ENCODE measurements at places on chromosomes 11 and 22.
A peak's percentile ranks its signal among the peaks of the same experiment; 100 is the strongest.

- DNase-seq, result no peak
Observed at GRCh38 chr11:14378171-14378570, 19.2 kb upstream of the RRAS2 start.

- no peak for DNase-seq
Observed at GRCh38 chr11:704228-704674, 1.8 kb upstream of the EPS8L2 start.

GRCh38 chr22:41862530-41863266 is 29.8 kb downstream of the SREBF2 start:
- DNase-seq, result no peak

- DNase-seq, result no peak
Observed at GRCh38 chr22:43442386-43443151, 30.8 kb downstream of the MPPED1 start.

DNA sequence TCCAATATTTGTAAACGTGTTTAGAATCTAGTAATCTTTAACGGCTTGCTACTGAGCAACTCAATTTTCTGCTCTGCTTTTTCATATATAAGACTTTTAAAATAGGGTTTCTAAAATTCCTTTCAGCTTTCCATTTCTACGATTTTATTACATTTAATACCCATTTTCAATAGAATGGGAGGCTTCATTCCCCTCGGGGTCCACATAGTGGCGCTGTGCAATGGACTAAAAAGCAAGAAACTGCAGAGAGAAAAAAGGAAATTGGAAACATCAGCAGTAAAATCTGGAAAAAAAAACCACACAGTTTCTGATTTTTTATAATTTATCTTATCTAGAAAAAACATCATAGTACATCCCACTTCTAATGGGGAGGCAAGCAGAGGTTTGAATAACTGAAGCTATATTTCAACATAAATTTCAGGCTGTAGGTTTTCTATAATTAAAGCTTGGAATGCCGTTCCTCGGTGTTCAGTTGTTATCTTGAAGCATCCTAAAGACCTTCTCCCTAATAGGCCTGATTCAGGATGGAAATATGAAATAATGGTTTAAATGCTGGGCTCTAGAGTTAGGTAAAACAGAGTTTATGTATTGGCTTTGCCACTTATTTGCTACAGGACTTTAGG is 18.7 kb upstream of the JHY start:
- peak; percentile 25 for DNase-seq

DNA sequence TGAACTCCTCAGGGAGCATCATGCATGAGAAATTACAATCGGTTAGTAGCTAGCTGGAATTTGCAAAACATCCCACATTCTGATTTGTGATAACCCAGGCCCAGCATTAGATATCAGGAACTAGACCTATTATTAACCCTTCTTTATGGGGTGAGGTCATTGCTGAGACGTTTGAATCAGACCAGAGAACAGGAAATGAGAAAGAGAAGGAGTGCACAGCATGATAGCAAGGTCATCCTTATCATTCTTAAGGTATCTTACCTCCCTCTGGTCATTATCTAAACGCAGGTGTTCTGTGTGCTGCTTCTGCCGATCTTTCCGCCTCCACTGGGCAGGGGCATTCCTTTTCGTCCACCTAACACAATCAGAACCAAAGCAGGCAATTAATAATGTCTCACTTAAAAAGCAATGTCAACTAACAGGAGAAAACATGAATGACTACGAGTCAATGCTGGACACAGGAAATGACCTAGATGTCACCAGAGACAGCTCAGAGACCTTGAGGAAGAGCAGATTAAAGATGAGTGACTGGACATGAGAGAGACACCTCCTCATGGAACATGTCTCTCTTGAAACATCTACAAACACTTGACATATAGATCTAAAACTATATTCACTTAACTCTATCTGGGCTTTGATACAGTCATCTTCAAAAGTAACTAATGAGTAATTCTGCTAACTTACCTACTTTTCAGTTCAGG is 78.3 kb upstream of the SCUBE2 start:
- no peak for DNase-seq

- DNase-seq, result no peak
Observed at GRCh38 chr22:41826021-41826420, 6.9 kb upstream of the SREBF2 start.

GRCh38 chr22:45980268-45980570 is 3.3 kb upstream of the WNT7B start:
- no peak for DNase-seq

DNA sequence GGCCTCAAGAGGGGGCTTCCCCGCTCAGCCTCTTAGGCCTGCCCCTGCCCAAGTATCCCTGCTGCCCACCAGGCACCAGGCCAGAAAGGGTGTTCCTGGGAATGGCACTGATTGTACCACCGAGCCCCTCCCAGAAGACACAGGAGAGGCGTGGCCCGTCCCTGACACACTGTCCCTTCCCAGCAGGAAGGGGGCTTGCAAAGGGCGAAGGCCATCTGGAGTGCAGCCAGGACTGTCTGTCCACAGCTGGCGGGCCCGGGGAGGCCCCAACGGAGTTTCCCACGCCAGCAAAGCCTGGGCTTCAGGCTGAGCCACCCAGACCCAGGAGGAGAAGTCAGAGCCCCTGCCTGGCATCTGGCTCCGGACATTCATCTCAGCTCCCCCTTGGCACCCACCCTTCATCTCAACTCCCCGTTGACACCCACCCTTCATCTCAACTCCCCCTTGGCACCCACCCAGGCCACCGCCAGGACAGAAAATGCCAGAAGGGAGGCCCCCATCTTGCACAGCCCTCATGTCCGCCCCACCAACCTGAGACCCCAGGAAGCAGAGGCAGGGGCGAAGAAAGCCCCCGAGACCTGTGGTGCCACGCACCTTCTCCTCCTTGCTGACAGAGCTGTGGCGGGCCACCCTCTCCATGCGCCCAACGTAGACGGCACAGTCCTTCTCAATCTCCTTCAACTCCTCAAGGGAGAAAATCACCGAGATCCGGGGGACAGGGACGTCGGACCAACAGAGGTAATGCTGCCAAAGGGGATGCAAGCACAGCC is 19.4 kb downstream of the TUBGCP6 start:
- no peak for DNase-seq

GRCh38 chr11:4459500-4459899 is 10.4 kb downstream of the OR52K2 start:
- DNase-seq, result no peak

GRCh38 chr22:19037282-19038163 is 84.7 kb downstream of the DGCR2 start:
- no peak for DNase-seq

DNA sequence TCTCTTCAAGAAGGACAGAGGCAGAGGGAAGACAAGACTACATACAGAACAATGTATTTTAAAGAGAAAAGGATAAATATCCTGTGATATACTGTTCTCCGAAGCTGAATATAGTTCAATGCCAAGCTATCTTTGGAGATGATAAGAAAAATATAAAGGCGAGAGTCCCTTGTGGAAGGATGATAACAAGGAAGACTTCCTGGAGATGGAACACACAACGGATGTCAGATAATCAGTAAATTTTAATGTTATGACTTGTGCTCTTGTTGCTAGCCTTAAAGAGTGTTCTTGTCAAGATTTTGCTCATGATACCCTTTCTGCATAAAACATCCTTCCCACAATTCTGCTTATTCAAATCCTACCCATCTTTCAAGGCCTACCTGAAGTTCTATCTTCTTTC is 6.8 kb upstream of the CTR9 start:
- no peak for DNase-seq

- DNase-seq, result peak; percentile 38
Observed at GRCh38 chr11:135075740-135076139, 663.7 kb upstream of the B3GAT1 start.

- no peak for DNase-seq
Observed at GRCh38 chr22:45534339-45535192, 31.9 kb downstream of the FBLN1 start.

GRCh38 chr22:44661070-44661469 is 40.9 kb upstream of the PRR5 start:
- no peak for DNase-seq

- peak; percentile 5 for DNase-seq
Observed at GRCh38 chr22:41446057-41446501, 522 bp downstream of the TOB2 start.

DNA sequence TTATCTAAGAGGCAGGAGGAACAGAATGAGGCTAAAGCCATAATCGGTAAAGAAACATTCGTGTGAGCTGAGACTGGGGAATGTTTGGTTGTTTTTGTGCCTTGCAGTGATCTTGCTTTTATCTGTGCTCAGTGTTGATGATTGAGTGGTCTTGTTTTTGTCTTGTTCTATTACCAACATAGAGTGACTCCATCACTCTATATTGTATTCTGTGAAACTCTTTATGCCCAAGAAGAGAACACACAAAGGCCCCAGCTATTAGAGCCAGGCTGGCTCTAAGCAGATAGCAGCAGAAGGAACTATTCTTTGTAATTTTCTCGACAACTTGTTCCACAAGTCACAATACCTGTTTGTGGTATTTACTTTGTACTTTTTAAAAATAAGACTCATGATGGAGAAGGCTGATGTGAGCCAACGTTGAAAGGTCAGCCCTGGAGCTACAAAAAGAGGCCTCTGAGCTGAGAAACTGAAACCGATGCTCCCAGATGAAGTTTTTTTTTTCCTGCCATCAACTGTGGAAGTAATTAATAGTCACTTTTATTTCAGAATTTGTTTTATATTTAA is 68.4 kb downstream of the LARGE1 start:
- DNase-seq, result no peak

DNA sequence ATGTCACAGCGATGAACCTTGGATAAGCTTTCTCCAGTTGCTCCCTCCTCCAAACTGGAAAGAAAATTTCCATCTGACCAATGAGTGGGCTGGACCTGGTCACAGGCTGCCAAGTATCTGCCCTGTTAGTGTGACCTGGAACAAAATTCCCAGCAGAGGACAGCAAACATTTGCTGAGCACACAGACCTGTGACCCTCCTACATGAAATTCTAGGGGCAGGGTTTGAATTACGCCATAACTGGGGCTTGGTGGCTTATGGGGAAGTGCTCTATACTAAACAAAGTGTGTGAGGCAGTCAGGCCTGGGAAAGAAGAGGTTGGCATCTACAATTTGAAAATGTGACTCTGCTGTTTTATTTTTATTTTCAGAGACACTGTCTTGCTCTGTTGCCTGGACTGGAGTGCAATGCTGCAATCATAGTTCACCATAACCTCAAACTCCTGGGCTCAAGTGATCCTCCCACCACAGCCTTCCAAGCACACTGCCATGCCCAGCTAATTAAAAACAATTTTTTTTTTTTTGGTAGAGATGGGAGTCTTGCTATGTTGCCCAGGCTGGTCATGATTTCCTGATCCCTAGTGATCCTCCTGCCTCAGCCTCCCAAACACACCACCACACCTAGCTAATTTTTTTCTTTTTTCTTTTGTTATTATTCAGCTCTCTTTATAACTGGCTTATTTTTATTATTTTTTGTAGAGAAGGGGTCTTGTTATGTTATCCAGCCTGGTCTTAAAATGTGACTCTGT is 13.6 kb upstream of the XBP1 start:
- DNase-seq, result no peak

DNA sequence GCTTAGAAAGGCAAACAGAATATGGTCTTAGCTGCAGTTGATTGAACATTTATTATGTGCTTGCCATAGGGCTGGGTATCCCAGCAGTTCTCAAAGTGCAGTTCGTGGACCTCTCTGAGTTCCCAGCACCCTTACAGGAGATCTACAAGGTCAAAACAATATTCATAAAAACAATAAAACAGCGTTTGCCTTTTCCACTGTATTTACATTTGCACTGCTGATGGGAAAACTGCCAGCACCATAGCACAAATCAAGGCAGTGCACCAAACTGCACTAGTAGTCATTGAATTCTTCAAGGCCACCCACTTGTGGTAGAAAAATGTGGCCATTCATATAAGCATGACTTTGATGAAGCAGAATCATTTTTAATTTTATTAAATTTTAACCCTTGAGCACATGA is 128.1 kb downstream of the CCDC34 start:
- no peak for DNase-seq

- DNase-seq, result no peak
Observed at GRCh38 chr11:132347156-132348090, 977.0 kb downstream of the NTM start.

DNA sequence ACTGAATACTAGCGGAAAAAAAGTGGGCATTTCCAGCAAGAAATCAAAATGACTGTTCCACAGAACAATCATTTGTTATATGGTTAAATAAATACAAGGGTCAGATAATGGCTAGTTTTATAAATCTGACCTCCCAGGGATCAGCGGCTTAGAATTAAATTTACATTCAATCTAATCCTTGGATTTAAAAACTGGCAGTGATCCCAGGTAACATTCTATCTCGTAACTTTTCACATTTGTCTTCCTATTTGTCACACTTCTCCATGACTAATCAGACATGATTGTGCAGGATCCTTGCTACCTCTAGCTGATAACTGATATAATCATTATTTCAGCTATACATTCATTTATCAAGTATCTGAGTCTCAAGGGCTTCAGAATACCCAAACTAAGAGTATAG is 2.9 kb upstream of the MMP3 start:
- DNase-seq, result no peak

GRCh38 chr11:75802021-75802912 is 12.7 kb upstream of the UVRAG start:
- no peak for DNase-seq

GRCh38 chr11:18144243-18144642 is 11.9 kb downstream of the MRGPRX3 start:
- no peak for DNase-seq

DNA sequence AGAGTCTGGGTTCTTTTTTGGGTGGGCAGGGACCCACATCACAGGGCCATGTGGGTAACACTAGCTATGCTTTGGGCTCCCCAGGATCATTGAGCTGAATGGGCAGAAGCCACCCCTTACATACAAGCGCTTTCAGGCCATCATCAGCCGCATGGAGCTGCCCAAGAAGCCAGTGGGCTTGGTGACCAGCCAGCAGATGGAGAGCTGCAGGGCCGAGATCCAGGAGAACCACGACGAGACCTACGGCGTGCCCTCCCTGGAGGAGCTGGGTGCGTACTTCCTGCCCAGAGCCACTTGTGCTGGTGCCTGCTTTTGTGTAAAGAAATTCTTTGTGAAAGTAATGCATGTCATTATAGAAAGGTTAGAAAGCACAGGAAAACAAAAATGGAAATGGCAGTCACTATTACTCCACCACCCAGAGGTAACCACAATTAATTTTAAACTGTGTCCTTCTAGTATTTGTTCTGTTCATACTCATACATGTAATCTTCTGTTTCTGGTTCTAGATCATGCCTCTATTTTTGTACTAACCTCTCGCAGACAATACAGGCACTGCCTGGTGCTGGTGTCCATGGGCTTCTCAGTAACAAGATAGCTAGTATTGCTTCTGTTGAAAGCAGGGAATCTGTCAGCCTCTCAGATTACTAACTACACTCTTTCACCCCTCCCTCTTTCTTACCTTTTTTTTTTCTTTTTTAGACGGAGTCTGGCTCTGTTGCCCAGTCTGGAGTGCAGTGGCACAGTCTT is 13.7 kb downstream of the CRY2 start:
- no peak for DNase-seq

Data from T-helper 9 cell (primary cell).